ENCODE measurements at places on chromosomes 2 and 18.

DNA sequence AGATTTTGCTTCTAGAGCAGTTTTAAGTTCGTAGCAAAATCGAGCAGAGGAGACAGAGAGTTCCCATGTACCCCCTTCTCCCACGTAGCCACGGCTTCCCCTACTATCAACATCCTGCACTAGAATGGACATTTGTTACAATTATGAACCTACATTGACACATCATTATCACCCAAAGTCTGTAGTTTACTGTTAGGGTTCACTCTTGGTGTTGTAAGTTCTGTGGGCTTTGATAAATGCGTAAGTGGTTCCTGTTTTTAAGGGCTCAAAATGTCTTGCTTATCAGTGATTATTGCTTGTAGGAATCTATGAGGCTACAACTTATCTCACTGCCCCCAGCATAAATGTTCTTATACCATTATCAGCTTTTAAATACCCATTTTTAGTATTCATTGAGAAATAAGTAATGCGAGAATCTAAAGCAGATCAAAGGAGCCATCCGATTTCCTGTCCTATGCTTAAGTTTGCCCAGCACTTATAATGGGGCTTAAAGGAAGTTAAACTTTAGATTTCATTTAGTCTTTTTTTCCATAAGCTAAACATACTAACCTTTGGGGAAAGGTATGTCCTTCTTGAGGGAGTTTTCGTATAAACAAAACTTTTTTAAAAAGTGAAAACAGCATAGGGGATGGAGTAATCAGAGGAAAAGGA lies 118.7 kb downstream of the HAUS1 start:
- DNase-seq: no peak

GRCh38 chr18:27959101-27959500 lies 217.8 kb downstream of the CDH2 start:
- DNase-seq: no peak

- no peak for DNase-seq
Observed at GRCh38 chr2:7984693-7985353, 697.0 kb upstream of the ID2 start.

- no peak for DNase-seq
Observed at GRCh38 chr2:12819721-12820120, 103.0 kb downstream of the TRIB2 start.

- DNase-seq: no peak
Observed at GRCh38 chr2:65918760-65919187, 486.4 kb upstream of the SPRED2 start.

DNA sequence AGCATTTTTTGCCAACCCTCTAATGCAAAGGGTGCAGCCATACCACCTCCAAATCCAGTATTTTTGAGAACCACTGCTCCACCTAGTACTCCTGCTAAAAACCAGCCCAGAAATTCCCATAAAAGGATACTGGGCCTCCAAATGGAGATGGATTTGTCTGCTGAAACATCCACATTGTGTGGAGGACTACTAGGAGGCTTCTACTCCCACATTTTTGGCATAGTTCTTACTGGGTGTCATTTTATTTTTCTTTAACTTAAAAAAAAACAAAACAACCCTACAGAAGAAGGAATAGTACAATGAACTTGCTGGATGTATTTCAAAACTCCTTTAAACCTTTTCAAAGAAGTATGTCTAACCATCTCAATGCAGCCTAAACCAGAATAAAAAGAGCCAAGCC lies 219.2 kb downstream of the SRBD1 start:
- peak; percentile 51 for DNase-seq

GRCh38 chr2:158049129-158049855 lies 52.4 kb upstream of the UPP2 start:
- no peak for DNase-seq

DNA sequence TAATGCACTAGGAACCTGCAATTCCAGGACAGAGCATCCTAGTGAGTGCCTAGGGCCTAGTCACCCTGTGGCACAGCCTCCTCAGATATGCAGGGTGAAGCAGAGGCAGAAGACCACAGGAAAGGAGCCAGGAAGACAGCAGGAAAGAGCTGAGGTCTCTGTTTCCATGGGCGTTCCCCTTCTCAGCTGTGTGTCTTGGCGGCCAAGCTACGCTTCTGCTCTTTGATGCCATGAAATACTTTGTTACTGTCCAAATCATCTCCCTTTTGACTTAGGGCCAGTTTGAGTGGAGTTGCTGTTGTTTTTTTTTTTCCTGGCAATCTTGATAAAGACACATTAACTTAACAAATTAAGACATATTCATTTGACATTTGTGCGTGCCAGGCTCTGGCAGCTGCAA lies 67.3 kb downstream of the APOB start:
- DNase-seq: no peak

GRCh38 chr2:235799281-235799680 lies 305.4 kb downstream of the AGAP1 start:
- no peak for DNase-seq

- DNase-seq: peak; percentile 64
Observed at GRCh38 chr2:157182834-157183396, 74.6 kb upstream of the GALNT5 start.

DNA sequence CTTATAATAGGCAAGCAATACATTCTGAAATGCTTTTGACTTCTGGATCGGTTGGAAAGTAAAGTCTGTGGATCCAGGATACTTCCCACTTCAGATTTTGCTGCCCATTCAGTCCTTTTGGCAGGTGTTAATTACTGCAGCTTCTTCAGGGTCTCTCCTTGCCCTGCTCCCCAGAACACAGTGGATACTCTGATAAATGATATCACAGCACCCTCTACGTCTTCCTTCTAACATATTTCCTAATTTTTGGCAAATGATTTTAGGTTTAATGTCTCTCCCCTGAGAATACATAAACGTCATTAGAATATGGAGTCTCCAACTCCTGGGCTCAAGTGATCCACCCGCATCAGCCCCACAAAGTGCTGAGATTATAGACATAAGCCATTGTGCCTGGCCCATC lies 249.8 kb downstream of the NYAP2 start:
- no peak for DNase-seq

DNA sequence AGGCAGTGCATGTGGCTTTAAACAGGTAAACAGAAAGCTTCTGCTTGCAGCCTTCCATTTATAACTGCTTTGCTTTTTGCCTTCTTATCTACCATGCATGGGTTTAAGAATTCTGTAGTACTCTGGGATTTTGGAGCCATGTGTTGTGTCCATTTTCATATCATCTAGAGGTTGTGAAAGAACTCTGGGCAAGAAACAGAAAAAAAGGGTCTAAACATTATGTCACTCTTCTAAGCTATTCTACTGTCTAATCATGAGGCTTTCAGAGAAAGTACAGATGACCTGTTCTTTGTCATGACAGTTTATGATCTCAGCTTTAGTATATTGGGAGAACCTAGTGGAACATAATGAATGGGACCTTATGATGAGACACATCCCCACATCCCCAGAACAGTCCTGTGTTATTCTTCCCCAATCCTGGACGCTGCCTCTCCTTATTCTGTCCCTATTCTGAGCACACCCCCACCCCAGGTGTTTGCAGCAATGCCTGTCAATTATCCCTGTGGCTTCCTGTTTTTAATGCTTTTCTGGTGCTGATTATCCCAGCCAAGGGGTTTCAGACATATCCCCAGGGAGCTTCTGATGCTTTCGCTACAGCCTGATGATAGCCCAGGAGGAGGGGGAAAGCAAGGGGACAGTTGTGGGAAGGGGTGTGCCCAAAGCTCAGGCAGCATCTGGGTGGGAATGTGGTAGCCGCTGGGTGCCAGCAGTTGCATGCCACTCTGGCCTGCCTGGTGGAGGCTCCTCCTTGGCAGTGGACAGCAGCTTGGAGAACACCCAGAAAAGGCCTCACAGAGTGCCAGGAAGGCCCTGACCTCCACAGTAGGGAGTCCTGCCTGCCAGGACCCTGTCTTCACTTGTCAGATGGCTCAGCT lies 169.5 kb upstream of the MAP3K20 start:
- DNase-seq: no peak

- no peak for DNase-seq
Observed at GRCh38 chr2:205520311-205520710, 162.0 kb upstream of the NRP2 start.

GRCh38 chr2:50455351-50455939 lies 576.5 kb downstream of the NRXN1 start:
- DNase-seq: no peak

- DNase-seq: peak; percentile 50
Observed at GRCh38 chr2:75087736-75088135, 111.6 kb downstream of the TACR1 start.

GRCh38 chr2:176794392-176794791 lies 418.2 kb upstream of the HNRNPA3 start:
- no peak for DNase-seq

GRCh38 chr2:150491430-150491829 lies 4.0 kb upstream of the RND3 start:
- DNase-seq: no peak

- no peak for DNase-seq
Observed at GRCh38 chr2:48174503-48174902, 268.2 kb upstream of the FBXO11 start.

DNA sequence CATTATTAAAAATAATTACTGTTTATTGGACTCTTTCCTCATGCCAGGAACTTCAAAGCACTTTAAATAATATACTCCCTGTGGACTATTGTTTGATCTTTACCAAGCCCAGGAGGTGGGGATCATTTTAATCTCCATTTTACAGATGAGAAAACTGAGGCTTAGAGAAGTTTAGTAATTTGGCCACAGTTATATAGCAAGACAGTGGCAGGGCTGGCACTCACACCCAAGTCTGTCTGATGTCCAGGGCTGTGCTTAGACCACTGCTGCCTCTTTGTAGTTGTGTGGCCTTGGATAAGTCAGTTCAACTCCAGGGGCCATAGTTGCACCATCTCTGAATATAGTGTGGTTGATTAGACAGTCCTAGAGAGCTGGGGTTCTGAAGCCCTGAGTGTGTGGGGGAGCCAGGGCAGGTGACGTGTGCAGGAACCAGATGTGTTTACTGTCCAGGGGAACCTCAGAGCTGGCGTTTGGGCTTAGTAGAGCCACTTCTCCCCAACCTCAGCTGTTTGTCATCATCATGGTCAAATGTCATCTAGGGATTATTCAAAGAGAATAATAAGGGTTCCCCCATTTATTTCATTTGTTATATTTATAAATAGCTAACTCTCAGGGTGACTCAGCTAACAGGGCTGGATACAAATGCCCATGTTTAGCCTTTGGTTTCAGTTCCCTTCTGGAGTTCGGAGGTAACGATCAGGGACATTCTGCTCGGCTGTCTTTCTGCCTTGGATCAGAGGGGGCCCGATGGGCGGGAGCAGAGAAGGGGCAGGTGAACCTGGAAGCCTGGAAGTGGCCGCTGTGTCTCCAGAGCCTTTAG lies 68.0 kb downstream of the BOLA3 start:
- DNase-seq: no peak

DNA sequence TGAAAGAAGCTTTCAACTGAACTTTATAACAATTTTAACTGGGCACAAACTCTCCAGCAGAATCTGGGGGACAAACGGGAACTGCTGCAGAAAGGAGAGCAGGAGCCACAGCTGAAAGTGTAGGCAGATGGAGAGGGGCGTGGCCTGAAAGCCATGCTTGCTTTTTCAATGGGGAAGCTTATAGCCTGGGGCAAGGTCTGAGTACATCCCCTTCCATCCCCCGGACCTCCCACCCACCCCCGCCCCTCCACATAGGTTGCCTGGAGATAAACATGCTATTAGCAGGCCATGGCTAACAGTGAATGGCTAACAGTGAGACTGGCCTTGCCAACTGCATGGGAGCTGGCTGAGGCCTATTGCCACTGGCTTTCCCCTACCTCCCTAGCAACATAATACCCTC lies 317.9 kb upstream of the TANK start:
- no peak for DNase-seq

- DNase-seq: no peak
Observed at GRCh38 chr2:65383541-65384488, 48.6 kb downstream of the SPRED2 start.

DNA sequence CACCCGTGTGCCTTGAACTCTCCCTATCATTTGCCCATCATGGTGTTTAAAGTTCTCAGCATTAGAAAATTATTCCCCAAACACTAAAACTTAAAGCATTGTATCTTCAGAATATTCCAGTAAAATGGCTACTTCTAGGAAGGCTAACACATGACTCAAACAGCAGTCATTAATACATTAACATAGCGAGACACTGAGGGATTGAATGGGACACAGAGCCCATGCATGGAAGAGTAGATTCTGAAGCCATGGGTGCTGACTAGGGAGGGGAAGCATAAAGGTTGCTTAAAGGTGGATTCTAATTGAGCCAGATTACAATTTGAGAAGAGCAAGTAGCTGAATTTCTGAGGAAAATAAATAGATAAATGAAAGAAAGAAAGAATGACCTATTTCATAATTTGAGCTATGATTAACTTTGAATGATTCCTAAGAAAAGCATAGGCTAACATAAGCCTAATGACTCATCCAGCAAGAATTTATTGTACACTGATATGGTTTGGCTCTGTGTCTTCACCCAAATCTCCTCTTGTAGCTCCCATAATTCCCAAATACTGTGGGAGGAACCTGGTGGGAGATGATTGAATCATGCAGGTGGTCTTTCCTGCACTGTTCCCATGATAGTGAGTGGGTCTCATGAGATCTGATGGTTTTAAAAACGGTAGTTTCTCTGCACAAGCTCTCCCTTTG lies 79.8 kb upstream of the PIK3C3 start:
- DNase-seq: peak; percentile 77

GRCh38 chr18:12657684-12658425 lies at the start of gene SPIRE1:
TSS of gene SPIRE1 (minus strand) at chr18:12658107. CDS start at chr18:12657866, 241 bp downstream.
- peak; percentile 64 for DNase-seq

- DNase-seq: no peak
Observed at GRCh38 chr2:45987856-45988255, 309.4 kb upstream of the EPAS1 start.

Measured in fibroblast of skin of abdomen (primary cell).